GM03348 (cell line): ENCODE measurements at places on chromosomes 2 and 18.

GRCh38 chr2:172740856-172741255 is 5.2 kb downstream of the RAPGEF4 start:
- no peak for DNase-seq

GRCh38 chr2:173713904-173714555 is 251.1 kb downstream of the SP3 start:
- no peak for DNase-seq

GRCh38 chr18:78701771-78702396 is 277.7 kb upstream of the SALL3 start:
- no peak for DNase-seq

DNA sequence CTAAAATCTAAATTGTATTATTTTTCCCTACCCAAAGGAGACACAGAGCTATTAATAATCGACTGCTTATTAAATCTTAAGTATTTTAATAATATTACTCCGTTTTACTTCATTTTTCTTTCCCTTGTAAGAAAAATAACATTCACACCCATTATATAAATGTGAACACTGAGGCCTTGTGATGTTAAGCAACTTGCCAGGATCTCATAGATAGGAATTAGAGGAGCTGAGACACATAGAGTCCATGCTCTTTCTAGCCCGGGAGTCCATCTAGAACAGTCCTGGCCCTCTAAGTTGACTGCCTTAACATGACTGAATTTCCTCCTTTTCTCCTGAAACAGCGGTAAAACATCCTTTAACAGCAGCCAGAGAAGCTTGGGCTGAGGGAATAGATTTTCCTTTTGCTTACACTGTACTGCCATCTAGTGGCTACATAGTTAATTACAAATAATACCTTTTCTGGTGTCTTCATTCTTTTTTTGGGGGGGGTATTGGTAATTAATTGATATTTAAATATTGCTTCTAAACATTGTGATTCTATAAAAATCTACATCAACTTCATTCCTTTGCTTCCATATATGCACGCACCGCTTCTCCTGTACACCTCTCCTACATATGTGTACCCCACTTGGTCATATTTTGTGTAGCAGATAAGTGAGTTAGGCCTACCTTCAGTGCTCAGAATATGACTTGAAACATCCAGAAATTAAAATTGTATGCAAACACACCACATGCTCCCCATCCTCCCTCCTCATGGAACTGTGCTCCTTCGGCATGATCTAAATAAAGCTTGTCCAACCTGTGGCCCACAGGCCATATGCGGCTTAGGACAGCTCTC is 125.8 kb upstream of the HNMT start:
- peak; percentile 78 for DNase-seq

DNA sequence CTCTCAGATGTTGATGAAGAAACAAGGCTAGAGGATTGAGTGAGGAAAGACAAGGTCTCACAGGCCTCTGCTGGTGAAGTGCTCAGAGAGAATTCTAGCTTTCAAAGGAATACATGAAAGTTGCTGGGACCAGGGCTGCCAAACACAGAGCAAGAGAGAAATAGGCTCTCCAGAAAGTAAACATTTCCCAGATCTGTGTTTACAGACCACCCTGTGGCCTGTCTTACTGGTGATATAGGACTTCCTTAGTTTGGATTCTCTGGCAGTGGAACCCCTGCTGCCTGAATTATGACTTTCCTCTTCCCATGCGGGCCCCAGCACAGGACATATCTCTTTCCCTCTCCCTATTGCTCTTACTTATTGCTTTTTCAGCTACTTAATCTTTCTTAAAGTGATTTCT is 64.5 kb downstream of the TACR1 start:
- no peak for DNase-seq

DNA sequence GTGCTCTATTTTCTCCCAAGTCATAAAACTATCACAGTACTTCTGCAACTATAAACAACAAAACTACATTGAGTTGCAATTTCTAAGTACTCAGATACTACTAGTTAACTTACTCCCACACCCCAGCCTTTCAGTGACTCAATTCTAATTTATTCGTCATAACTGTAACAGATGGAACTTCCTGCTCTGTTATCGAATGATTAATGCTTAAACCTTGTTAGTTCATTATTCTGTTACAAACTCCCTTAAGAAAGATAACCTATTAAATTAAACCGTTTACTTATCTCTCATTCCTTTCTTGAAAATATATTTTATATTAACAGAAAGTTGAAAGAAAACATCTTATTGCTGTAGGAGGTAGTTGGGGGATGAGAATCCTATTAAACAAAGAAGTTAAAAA is 17.0 kb downstream of the TNFAIP6 start:
- peak; percentile 75 for DNase-seq

DNA sequence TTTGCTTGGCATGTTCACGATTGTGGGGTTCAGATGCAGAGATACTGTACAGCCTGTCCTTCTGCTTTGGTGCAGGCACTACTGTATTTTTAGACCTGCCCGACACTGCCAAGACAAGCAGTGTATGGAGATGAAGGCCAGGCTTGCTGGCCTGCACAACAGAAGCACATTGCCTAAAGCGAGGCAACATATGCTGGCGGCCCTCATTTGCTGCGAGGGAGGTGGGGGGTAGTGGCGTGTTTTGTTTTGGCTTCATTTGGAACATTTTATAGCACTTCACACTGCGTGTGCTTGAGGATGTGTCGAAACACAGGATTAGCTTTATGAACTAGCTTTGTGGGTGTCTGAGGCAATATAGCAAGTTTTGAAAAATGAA is 27.0 kb downstream of the TMEM182 start:
- DNase-seq, result no peak

DNA sequence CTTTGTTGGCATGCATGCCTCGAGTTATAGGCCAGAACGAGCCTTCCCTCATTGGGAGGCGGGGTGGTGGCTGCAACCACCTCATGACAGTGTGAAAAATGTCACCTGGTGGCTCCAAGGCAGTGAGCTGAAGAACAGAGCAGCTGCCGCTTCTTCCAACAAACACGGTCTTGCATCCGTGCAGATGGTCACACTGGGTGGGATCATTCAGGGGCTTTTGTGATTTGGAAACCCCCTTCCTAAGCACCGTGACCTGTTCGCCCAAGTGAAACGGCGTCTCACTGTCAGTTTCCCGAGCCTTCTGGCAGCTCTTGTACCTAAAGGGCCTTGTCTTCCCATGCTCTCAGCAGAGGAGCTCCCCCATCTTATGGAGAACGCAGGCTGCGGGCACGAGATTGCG is 159.7 kb downstream of the NAPG start:
- no peak for DNase-seq
